ENCODE measurements at places on chromosomes 1 and 21. TPM values are rescaled to one million over a fixed set of nuclear protein-coding genes. Genes with fewer than 3 reads are reported as not detected.

DNA sequence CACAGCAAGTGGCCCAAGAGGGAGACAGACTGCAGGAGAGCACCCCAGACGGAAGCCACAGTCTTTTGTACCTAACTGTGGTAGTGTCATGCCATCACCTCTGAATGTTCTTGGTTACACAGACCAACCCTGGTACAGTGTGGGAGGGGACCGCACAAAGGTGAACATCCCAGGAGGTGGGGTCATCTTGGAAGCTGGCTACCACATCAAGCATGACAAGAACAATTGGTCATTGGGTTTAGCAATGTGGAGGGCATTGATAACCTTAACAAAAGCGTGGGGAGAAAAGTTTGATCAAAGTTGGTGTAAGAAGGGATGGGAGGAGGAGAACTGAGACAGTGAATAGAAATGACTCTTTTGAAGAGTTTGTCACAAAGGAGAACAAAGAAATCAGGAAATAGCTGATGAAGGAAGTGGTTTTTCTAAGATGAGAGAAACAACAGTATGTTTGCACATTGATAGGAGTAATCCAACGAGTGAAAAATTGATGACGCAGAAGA is 87.1 kb upstream of the CACNA1E start:
- H3K36me3 ChIP-seq, result no peaks in the 10 kb centered on the region
- peaks cover 23% of the 10 kb centered on the region for H3K4me1 ChIP-seq
- no peak overlapping the region for H3K4me3 ChIP-seq
- H3K27me3 ChIP-seq, result no peaks in the 10 kb centered on the region
- peak; percentile 81 for DNase-seq

- H3K4me1 ChIP-seq, result peaks cover 2% of the 10 kb centered on the region
- H3K27ac ChIP-seq, result no peak overlapping the region
- H3K27me3 ChIP-seq, result no peaks in the 10 kb centered on the region
- no peak overlapping the region for H3K4me3 ChIP-seq
- H3K36me3 ChIP-seq, result peaks cover 28% of the 10 kb centered on the region
Measured at GRCh38 chr1:32100807-32101708, 6.8 kb upstream of the KPNA6 start.

DNA sequence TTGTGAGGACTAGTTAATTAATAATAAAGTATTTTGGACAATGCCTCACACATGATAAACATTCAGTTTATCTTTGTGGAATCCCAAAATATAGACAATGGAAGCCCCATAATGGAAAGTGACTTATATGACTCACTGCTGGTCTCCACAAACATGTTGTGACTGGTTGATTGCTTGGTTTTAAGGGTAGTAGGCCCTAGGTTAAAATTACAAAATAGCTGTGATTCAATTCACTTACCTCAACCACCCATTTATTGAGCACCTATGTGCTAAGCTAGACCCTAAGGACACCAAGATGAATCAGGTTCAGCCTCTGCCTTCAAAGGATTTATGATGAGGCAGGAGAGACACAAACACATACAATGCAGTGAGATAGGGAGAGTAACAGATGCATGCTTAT is 42.4 kb downstream of the KANK4 start:
- DNase-seq, result no peak
- peaks cover 8% of the 10 kb centered on the region for H3K4me1 ChIP-seq
- H3K27ac ChIP-seq, result no peak overlapping the region
- no peak overlapping the region for H3K4me3 ChIP-seq

GRCh38 chr1:19262047-19262446 is 10.4 kb downstream of the MRTO4 start:
- H3K4me1 ChIP-seq, result no peaks in the 10 kb centered on the region
- peaks cover 11% of the 10 kb centered on the region for H3K36me3 ChIP-seq
- no peak overlapping the region for H3K4me3 ChIP-seq
- DNase-seq, result no peak
- H3K27me3 ChIP-seq, result no peaks in the 10 kb centered on the region
- no peak overlapping the region for H3K27ac ChIP-seq

- H3K4me1 ChIP-seq, result no peaks in the 10 kb centered on the region
- H3K4me3 ChIP-seq, result no peak overlapping the region
- DNase-seq, result no peak
- no peaks in the 10 kb centered on the region for H3K27me3 ChIP-seq
Measured at GRCh38 chr1:63886340-63886739, 112.5 kb downstream of the ROR1 start.

GRCh38 chr1:228735871-228736586 is 750 bp downstream of the RHOU start:
- peaks cover 31% of the 10 kb centered on the region for H3K4me1 ChIP-seq
- peak overlapping the region; percentile 65 for H3K27ac ChIP-seq
- H3K27me3 ChIP-seq, result peaks cover 22% of the 10 kb centered on the region
- peaks cover 28% of the 10 kb centered on the region for H3K36me3 ChIP-seq

GRCh38 chr1:19846338-19846737 is 31.3 kb upstream of the RNF186 start:
- no peak for DNase-seq
- H3K4me1 ChIP-seq, result no peaks in the 10 kb centered on the region
- H3K36me3 ChIP-seq, result no peaks in the 10 kb centered on the region
- no peak overlapping the region for H3K4me3 ChIP-seq
- peaks cover 28% of the 10 kb centered on the region for H3K27me3 ChIP-seq
- H3K27ac ChIP-seq, result no peak overlapping the region

GRCh38 chr1:217907504-217907903 is 276.4 kb downstream of the SPATA17 start:
- H3K27me3 ChIP-seq, result no peaks in the 10 kb centered on the region
- DNase-seq, result no peak
- H3K4me3 ChIP-seq, result no peak overlapping the region
- H3K27ac ChIP-seq, result no peak overlapping the region

DNA sequence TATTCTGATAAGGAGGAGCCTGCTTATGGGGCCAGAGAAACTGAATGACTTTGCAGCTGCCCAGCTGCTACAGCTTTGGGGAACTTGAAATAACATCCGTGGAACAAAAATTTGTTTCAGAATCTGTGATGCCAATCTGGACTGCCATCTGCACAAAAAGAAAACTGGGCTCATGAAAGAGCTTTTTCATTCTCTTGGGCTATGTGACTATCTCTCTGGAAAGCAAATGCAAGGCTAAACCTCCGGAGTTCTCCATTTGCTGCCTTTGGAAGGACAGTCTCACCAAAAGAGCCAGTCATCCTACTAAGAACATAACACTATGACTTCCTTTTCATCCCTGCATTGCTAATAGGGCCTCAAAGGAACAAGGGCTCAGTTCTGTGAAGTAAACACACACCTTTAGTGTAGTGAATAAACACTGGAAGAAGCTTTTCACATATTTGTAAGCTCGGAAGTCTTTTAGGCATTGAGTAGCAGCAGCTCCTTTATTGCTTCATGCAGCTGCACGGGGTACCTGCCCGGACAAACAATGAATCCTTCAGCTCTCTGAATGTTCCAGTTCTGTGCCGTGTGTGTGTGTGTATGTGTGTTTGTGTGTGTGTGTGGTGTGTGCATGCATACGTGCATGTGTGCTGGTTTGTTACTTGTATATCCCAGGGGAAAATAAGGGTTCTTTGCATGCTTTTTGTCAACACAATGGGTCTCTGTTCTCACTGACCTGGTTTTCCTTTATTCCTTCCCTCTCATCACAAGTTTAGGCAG is 255.5 kb upstream of the SGIP1 start:
- H3K27ac ChIP-seq, result peak overlapping the region; percentile 56
- no peaks in the 10 kb centered on the region for H3K27me3 ChIP-seq
- DNase-seq, result no peak
- H3K36me3 ChIP-seq, result peaks cover 15% of the 10 kb centered on the region
- H3K4me1 ChIP-seq, result peaks cover 93% of the 10 kb centered on the region
- H3K4me3 ChIP-seq, result no peak overlapping the region

- peaks cover 8% of the 10 kb centered on the region for H3K4me1 ChIP-seq
- no peak overlapping the region for H3K27ac ChIP-seq
- DNase-seq, result no peak
- H3K4me3 ChIP-seq, result no peak overlapping the region
- H3K36me3 ChIP-seq, result no peaks in the 10 kb centered on the region
- peaks cover 4% of the 10 kb centered on the region for H3K27me3 ChIP-seq
Measured at GRCh38 chr1:109846162-109846561, 64.5 kb upstream of the CSF1 start.

DNA sequence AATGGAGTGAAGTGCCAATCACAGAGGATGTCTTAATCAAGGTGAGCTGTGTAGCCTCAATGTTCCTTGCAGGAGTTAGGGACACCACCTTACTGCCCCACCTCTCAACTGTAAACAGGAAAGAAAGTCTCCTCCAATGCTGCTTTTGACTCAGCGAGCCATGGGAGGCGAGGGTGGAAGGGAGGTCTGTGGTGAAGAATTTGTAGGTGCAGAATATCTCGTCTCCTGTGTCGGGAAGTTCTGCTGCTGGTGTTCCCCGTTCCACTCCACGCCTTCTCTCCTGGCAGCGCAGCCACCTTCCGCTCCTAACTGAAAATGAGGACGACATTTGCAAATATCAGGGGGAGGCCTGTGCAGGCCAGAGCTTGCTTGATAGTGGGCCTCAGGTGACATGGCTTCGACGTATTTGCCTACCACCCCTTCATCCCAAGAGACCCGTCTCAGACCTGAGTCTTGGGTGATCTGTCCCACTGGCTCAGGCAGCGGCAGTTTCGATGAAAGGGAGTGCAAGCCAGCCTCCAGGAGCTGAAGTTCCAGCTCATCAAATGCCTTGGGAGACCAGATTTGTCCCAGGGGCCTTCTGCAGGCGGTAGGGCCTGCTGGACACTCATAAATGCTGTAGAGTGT is 368.3 kb upstream of the C1orf174 start:
- H3K4me1 ChIP-seq, result no peaks in the 10 kb centered on the region
- no peak for DNase-seq
- peaks cover 2% of the 10 kb centered on the region for H3K27me3 ChIP-seq
- H3K36me3 ChIP-seq, result no peaks in the 10 kb centered on the region
- H3K27ac ChIP-seq, result no peak overlapping the region

DNA sequence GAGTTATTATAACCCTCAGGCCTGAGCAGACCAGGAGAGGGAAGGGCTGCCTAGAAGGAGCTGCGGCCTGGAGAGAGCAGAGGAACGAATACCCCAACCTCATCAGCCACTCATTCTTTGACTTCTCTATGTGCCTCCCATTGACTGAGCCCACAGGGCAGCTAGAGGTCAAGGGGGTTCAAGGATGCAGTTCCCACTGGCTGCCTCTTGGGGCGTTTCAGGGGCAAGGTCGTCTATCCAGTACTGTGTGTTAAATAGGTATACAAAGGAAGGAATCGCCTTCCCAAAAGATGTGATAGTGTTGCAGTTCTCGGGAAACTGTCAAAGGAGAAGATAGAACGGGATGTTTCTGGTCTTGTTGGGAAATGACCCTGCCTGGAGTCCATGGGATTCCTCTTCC is 250.6 kb downstream of the PRDM2 start:
- no peak overlapping the region for H3K27ac ChIP-seq
- DNase-seq, result no peak
- H3K27me3 ChIP-seq, result peaks cover 13% of the 10 kb centered on the region

DNA sequence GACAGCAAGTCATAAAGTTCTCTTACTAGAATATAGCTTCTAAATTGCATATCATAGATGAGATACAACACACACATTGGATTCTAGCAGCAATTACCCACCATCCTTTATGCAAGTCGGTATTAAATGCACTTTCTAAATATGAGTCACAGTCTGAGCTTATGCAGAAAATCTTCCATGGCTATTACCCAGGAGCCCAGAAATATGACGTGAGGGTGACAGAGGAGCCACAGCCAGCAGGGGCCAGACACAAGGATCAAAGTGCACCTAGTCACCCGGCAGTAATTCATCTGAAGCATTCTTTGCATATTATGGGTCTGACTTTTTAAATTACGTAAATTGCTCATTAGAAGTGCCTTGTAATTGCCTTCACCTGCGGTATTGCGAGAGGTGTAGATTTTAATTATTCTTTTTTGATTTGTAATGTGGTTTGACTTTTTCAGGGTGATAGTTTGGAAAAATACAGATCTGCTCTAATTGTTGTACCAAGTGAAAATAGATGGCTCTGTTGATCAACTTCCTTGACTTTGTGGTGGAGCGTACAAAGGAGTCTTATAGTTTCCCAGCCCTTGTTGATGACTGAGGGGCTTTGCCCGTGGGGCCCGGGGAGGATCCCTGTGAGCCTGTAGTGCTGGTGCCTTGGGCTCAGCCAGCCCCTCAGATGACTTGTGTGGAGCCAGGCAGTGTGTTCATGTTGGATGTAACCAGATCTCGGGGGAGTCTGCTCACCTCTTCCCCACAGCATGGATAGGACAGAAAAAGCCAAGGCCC is 470.0 kb upstream of the VAMP3 start:
- DNase-seq, result peak; percentile 9
- no peak overlapping the region for H3K27ac ChIP-seq
- no peaks in the 10 kb centered on the region for H3K36me3 ChIP-seq
- H3K4me3 ChIP-seq, result no peak overlapping the region

- peak overlapping the region; percentile 58 for H3K4me3 ChIP-seq
- H3K27me3 ChIP-seq, result no peaks in the 10 kb centered on the region
- peaks cover 37% of the 10 kb centered on the region for H3K36me3 ChIP-seq
- DNase-seq, result no peak
- H3K27ac ChIP-seq, result no peak overlapping the region
Measured at GRCh38 chr1:100893718-100894117, 924 bp downstream of the EXTL2 start.

Gene CNN3
- 7.2 TPM for total RNA-seq

Gene NTMT2
- not detected for total RNA-seq

DNA sequence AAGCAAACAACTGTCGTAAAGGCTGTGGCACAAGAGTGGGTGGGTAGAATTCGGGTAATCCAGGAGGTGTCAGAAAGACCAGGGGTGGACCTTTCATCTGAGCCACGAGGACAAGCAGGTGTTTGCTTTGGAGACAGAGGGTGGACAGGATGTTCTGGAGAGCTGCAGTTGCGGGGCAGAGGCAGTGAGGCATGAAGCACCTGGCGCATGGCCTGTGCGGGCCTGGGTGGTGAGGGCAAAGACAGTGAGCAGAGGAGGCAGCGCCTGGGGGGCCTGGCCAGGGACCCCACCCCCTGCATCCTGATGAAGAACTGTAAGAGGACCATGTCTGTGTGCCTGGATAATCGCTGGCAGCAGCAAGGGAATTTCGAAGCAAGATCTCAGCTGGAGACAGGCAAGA is 24.9 kb downstream of the KIF26B start:
- H3K27me3 ChIP-seq, result no peaks in the 10 kb centered on the region
- no peaks in the 10 kb centered on the region for H3K36me3 ChIP-seq
- no peak overlapping the region for H3K4me3 ChIP-seq
- DNase-seq, result no peak
- H3K27ac ChIP-seq, result peak overlapping the region; percentile 42

GRCh38 chr1:10799726-10800125 is 3.3 kb upstream of the CASZ1 start:
- H3K4me3 ChIP-seq, result no peak overlapping the region
- no peaks in the 10 kb centered on the region for H3K36me3 ChIP-seq
- no peak for DNase-seq
- H3K4me1 ChIP-seq, result peaks cover 9% of the 10 kb centered on the region

Gene ATF3
- total RNA-seq, result 12.5 TPM

DNA sequence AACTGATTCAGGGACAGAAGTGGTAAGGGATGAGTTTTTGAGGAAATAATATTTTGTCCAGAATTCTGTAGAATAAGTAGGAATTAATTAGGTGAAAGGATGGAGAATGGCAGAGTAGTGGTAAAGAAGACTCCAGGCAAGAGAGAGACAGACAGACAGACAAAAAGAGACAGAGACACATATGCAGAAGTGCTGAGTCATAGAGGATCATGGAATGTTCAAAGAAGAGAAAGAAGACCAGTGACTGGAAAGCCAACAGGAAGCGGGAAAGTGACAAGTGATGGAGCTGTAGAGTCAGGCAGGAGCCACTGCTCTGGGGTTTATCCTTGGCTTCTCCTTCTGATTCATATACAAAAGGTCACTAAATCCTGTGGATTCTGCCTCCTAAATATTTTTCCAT is 85.9 kb downstream of the UROD start:
- H3K27me3 ChIP-seq, result peaks cover 9% of the 10 kb centered on the region
- no peaks in the 10 kb centered on the region for H3K4me1 ChIP-seq
- no peak for DNase-seq
- no peak overlapping the region for H3K27ac ChIP-seq

Gene CCDC185
- not detected for total RNA-seq

Data from activated CD8-positive, alpha-beta T cell treated with anti-CD3 and anti-CD28 coated beads, Interleukin-2, amount 10 ng/mL, durations not matched to agents 7 days and 5 days (primary cell).